Activated gamma-delta T cell (primary cell): ENCODE measurements at places on chromosomes 11 and 22.
A peak's percentile ranks its signal among the peaks of the same experiment; 100 is the strongest.

GRCh38 chr11:133984828-133985227 is 28.1 kb upstream of the IGSF9B start:
- DNase-seq: no peak

DNA sequence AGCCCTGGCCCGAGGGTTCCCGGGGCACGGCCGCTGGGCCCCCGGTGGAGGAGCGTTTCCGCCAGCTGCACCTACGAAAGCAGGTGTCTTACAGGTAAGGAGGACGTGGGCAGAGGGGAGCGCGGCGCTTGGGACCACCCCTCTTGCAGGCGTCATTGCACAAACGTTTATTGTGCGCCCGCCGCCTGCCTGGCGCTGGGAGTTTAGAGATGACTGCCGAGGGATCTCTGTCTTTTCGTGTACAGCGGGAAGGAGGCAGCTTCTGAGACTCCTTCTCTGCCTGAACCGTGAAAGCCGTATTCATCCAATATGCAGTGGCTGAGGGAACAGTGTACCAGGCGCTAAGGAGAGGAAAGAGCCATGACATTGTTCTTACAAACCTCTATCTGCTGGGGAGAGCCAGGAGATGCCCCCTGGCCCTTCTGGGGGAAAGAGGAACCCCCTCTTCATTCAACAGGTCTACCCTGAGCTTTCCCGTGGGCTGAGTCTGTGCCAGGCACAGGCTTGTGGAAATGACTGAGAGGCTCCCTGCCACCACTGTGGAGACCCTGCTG is 13.8 kb upstream of the DGKZ start:
- no peak for DNase-seq

- DNase-seq: no peak
Measured at GRCh38 chr11:83054904-83055380, 16.8 kb downstream of the RAB30 start.

DNA sequence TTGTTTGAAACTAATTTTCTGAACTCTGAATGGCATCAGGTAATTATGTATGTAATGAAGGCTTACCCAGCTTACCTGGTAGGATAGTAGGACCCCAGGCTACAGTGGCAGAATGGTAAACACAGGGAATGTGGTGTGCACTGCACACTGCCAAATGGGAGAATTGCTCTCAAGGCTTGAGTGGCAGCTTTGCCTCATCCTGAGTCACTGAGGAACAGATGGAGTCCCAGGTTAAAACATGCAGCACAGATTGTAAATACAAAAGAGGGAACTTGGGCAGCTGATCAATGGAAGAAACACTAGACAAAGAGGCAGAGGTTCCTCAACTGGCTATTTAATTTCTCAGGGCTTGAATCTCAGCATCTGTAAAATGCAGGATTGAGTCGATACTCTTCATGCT is 24.4 kb downstream of the GPR83 start:
- DNase-seq: no peak

GRCh38 chr22:28921585-28921879 is 38.2 kb downstream of the ZNRF3 start:
- DNase-seq: no peak

- DNase-seq: peak; percentile 63
Measured at GRCh38 chr22:23263651-23264555, 83.6 kb downstream of the BCR start.

- no peak for DNase-seq
Measured at GRCh38 chr11:3823303-3823702, 14.9 kb downstream of the PGAP2 start.

DNA sequence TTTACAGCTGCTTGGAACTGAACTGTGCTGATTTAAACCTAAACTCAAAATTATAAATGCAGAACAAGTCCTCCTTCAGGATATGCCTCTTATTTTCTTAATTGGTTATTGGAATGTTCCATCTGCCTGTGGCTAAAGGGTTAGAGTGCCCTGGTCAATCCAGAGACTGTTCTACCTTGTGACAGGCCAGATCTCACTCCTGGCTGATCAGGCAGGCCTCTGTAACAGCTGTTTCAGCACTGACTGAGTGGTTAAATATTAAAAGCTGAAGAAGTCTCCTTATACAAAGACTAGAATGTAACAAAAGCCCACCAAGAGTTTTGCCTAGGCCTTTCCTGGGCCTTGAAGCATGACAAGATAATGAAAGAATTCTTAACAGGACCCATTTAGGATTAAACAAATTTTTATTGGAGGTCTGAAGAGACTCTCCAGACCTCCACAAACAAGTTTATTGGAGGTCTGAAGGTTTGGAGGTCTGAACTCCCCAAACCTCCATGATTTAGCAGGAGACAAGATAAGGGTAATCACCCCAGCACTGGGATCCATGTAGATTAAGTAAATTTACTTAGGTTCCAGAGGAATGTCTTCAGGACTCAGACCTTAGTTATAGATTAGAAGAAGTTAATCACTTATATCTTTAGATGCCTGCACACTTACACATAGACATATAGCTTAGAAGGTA is 35.8 kb downstream of the TMPRSS5 start:
- no peak for DNase-seq

DNA sequence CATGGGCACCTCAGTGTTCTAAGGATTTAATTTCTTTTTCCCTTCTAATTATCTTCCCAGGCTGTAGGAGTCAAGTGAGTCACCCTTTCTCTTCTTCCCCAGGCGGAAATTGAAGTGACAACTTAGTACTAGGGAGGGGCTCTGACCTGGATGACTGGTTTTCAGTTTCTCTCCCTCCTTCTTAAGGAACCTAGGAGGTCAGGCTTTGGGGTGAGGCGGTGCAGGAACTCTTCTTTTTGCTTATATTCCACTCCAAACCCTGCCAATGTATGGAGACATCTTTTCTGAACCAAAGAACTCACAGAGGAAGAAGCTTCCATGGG is 12.6 kb downstream of the ZDHHC5 start:
- no peak for DNase-seq

- no peak for DNase-seq
Measured at GRCh38 chr11:445765-446588, 4.1 kb upstream of the PTDSS2 start.

DNA sequence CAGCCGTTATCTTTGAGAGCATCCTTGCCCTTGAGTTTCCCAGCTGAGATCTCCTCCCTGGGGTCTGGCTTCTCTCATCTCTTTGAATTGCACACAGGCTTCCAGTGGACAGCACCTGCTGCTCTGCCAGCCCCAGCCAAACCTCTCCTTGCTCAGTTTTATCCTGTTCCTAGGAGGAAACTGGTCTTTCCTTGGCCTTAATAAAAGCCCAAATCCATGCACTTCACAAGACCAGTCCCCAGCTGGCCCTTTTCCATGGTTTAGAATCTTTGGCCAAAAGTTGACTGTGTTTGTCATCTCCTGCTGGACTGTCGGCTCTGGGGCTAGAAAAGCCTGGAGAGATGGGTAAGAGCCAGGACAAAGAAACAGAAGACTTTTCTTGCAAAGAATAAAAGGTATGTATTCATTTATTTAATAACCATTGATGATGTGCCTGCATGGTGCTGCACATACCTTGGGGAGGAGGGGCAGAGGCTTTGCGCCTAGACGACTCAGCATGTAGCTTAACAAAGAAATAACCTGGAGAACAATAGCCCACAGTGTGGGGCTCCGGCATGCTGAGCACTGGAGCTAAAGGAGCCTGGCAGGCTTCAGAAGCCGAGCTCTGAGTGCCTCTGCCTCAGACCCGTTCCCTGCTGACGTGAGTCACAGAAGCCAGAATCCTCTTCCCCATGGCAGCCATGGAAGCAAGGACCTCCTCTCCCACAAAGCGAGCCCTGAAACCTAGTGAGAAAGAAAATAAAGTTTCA is 319.3 kb upstream of the B3GAT1 start:
- no peak for DNase-seq

DNA sequence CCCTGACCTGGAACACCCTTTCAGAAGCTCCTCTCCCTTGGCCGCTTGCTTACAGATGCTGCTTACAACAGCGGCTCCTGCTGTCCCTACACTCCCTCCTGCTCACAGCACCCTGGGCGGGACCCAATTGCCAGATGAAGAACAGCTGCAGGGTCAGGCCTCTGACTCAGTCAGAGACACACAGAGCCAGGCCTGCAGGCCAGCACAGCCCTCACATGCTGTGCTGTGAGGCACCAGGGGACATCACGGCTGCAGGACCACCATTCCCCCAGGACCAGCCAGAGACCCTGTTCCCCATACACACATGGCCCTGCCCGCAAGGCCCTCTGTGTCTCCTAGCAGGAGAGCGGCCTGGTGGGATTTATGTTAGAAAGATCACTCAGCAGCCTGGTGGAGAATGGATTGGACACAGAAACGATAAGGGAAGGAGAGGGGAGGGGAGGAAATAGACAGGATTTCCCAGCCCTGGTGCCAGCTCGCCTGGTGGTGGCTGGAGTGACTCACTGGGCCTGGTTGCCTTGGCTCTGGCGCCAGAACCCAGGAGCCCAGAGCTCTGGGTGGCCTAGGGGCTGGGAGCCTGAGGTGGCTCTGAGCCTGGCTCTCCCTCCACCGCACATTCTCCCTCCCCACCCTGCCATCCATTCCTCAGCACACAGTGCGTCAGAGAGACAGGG is 6.7 kb downstream of the CAPN5 start:
- no peak for DNase-seq

DNA sequence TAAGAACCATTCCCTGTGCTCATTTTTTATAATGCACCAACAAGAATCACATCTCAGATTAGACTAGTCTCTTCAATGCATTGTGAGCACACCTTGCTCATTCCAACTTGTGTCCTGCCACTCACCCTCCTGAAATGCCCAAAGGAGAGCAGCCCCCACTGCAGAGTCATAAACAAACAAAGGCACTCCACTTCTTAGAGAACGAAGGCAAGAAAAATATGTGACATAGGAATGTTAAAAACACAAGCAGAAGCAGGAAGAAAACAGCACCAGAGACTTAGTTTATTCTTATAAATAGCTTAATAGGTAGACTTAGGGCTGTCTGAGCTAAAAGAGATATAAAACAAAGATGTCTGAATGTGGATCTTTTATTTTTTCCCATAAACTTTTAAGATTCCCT is 57.2 kb downstream of the GUCY1A2 start:
- DNase-seq: no peak

- DNase-seq: no peak
Measured at GRCh38 chr11:126257764-126258163, 10.9 kb downstream of the SRPRA start.

DNA sequence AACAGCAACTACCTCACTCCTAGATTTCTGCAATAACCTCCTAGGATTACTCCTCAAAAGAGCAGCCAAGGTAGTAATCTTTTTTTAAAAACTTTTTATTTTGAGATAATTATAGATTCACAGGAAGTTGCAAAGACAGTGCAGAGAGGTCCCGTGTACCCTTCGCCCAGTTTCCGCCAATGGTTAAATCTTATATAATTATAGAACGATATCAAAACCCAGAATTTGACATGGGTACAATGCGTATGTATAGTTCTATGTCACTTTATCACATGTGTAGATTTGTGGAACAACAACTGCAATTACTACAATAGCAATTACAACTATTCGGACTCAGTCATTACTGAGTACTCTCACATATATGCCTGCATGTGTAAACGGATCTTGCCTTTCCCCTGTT is 94.8 kb upstream of the APOA1 start:
- no peak for DNase-seq

GRCh38 chr22:41366323-41367029 is 15.3 kb upstream of the TEF start:
- DNase-seq: no peak

GRCh38 chr22:46609175-46609690 is 11.0 kb upstream of the GRAMD4 start:
- no peak for DNase-seq

- DNase-seq: no peak
Measured at GRCh38 chr11:45022294-45023064, 71.8 kb upstream of the TP53I11 start.

DNA sequence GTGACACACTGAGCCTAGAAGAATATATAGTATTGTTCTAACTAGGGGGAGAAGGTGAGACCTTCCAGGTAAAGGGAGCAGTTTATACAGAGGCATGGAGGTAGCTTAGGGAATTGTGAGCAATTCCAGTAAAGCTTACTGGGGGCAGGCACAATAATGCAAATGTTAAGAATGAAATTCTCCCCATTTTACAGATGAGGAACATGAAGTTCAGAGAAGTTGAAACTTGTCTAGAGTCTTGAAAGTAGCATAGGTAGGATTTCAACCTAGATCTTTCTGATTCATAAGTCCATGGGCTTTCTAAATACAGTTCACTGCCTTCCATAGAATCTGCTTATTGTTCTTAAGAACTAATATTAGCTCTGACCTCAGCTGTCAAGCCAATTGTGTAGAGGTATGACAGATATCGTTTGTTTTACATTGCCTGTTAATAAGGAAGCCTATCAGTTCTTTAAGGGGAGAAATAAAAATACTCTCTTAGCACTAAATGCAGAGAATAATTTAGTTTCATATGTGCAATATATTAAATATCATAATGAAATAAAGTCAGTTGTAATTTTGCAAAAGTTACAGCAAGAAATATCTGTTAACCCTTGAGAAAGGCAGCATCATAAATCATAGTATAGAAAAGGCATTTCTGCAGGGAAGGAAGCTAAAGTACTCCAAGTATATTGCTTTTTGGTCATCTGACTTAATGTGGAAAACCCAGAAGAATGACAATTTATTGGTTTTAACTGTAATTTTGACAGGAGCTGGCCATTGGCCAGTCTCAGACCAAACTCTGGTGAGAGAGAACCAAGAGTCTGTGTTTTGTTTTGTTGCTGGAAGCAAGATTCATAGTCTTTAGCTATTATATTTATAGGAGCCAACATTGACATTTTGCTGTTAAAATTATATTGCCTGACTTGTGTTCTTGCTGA is 181.8 kb downstream of the UVRAG start:
- no peak for DNase-seq

- no peak for DNase-seq
Measured at GRCh38 chr11:69707176-69707575, 3.4 kb upstream of the FGF19 start.

DNA sequence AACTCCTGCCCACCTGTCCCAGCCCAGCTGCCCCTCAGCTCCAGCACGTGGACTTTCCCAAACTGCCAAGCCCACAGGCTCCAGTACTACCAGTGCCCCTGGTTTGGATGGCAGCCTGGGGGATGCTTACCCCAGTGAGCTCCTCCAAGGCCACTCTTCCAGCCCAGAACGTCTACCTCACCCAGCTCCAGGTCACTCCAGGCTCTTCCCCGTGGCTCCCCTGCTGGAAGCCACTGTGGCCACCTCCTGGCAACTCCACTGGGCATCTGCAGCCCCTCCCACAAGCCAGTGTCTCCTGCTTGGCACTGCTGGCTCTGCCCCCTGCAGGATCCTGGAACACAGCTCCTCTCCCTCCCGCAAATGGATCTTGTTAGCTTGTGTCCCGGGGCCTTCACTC is 29.3 kb downstream of the LMO1 start:
- DNase-seq: no peak

GRCh38 chr11:57458060-57458409 is 2.3 kb upstream of the RTN4RL2 start:
- no peak for DNase-seq
